ENCODE measurements at places on chromosomes 4 and X. TPM values are rescaled to one million over a fixed set of nuclear protein-coding genes. Genes with fewer than 3 reads are reported as not detected.

- no peak for DNase-seq
Measured at GRCh38 chr4:99852199-99852749, 35.6 kb downstream of the DAPP1 start.

DNA sequence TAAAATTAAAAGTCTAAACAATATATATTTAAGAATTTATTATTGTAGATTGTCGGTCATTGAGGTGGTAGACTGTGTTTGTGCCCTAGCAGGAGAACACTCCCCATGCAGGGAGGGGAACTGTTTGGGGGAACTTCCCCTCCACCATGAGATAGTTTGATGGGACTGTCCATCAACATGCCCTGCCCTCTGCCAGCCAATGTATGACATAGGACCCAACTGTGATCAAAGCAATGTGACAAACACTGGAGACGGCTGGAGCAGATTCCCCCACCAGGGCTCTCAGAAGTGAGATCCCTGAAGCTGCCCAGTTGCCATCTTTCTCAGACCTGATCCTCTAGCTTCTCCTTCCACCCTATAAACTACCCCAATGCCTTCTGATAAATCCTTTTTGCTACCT lies 44.9 kb downstream of the SH3KBP1 start:
- DNase-seq, result no peak

The SPANXB1 gene
- not detected for total RNA-seq

GRCh38 chr4:165610679-165611437 lies 232.1 kb downstream of the CPE start:
- DNase-seq, result no peak

The TMSB15B gene
- total RNA-seq, result 2.0 TPM

DNA sequence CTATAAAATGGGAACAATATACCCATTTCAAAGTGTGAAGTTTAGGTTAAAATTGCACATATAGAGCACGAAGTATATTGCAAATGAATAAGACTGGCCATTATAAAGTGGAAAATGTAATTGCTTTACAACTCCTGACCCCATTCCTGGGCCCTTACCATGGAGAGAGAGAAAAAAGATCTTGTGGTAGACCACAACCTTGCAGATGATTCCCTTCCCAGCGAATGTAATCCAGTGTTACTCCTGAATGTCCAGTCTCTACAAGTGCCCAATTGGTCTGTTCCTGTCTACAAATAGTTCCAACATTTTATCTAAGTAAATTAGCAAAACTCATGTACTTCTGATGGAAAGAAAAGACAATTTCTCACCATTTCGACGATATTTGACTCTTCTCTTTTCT lies 184.1 kb upstream of the LNX1 start:
- no peak for DNase-seq

- no peak for DNase-seq
Measured at GRCh38 chr4:2570551-2571222, 34.2 kb downstream of the FAM193A start.

The PRKG2 gene
- total RNA-seq, result 1.4 TPM

DNA sequence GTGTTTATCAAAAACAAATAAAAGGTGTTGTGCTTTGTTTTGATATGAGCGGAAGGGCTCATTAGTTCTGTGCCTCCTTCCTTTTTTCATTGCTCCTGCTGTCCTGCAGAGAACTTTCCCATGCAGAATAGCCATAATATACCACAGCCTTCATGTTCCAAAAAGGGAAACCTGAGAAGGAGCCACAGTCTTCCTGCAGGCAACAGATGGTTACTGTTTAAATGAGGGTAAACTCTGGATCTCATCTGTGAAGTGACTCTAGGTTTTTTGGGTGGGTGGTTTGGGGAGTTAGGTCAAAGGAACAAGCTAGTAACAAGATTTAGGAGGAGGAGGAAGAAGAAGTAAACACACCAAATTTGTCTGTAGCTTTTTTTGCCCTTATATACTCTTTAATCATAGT lies 131.8 kb downstream of the BMPR1B start:
- DNase-seq, result no peak

The SPIN4 gene
- 4.2 TPM for total RNA-seq

The TMPRSS11F gene
- not detected for total RNA-seq

- peak; percentile 68 for DNase-seq
Measured at GRCh38 chr4:93199492-93199891, 629.1 kb upstream of the ATOH1 start.

- DNase-seq, result no peak
Measured at GRCh38 chr4:38896940-38897339, 29.3 kb downstream of the FAM114A1 start.

DNA sequence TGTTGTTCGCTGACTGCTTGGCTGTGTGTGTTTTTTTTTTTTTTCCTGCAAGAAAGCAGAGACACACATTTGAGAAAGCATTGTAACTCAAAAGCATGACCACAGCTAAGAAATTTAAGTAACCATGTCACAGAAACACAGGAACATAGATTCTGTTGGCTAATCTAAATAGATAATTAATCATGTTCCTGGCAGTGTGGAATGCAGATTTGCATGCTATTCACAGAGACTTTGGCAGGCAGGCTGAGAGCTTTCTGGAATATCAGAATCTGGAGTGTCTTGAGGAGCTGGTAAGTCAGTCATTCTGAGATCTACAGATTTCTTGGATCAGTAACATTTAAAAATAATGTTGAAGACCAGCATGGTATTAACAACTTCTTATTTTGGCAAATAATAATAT lies 33.2 kb upstream of the SMS start:
- DNase-seq, result peak; percentile 72

DNA sequence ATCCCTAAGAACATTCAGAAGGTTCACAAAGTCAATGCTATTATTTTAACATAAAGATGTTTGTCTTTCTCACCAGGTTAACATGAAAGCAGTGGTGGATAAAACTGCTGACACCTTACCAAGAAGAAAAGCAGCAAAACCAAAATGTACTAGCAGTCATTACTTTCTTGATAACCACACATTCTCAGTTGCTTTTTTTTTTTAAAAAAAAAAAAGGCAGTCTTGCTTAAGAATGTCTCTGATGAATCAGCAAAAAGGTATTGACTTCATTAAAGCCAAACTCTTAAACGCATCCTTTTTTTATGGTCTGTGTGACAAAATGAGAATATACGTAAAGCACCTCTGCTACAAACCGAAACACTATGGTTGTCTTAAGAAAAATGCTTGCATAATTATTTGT lies 31.9 kb downstream of the CDKL2 start:
- DNase-seq, result no peak

DNA sequence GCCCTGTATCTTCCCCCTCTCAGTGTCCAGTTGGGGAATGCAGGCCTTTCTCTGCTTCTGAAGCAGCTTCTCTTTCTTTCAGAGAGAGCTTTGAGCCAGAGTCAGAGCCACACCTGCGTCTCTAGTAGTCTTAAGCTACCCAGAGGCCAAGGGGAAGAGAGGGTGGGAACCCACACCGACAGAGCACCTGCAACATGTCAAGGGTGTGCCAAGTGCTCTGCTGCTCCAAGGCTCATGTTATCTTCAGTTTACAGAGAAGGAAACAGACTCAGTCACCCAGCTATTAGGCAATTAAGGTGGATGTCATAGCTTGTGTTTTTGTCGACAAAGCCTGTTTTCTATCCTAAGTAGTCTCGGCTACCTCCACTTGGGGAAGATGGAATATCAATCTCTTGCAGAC lies 22.7 kb upstream of the RNF212 start:
- DNase-seq, result no peak

The GUCY1B1 gene
- total RNA-seq, result 24.7 TPM

DNA sequence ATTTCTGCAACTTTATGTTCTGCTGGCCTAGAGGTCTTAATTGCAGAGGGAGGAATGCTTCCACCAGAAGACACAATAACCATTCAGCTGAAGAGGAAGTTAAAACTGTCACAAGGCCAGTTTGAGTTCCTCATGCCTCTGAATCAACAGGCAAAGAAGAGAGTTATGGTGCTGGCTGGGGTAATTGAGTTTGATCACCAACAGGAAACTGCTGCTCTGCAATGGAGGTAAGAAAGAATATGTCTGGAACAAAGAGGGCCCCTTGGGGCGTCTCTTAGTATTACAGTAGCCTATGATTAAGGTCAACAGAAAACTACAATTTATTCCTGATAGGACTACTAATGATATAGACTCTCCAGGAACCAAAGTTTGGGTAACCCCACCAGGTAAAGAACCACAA lies 744.0 kb downstream of the FSTL5 start:
- DNase-seq, result no peak

The C4orf54 gene
- total RNA-seq, result 0.19 TPM

DNA sequence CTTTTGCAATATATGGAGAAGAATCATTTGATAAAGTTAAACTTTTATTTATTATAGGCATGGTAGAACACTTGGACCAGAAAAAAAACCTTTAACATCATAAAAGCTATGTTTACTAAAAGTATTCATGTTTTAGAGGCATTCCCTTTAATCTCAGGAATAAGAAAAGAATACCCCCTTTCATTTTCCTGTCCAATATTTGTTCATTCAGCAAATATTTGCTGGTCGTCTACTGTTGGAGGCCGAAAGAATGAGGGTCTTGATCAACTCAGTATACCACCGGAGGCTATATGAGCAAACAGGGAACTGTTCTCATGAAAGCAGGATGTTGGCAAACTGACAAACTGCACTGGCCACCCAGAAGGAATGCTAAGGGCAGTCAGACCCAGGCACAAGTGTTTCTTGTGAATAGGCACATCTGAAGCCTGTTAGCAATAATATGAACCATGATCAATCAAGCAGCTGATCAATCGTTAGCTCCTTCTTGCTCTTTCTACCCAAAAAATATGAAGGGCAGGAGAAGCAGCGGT lies 480.8 kb upstream of the FAT1 start:
- DNase-seq, result no peak

The ADH1C gene
- 9.3 TPM for total RNA-seq

The GPR78 gene
- not detected for total RNA-seq

DNA sequence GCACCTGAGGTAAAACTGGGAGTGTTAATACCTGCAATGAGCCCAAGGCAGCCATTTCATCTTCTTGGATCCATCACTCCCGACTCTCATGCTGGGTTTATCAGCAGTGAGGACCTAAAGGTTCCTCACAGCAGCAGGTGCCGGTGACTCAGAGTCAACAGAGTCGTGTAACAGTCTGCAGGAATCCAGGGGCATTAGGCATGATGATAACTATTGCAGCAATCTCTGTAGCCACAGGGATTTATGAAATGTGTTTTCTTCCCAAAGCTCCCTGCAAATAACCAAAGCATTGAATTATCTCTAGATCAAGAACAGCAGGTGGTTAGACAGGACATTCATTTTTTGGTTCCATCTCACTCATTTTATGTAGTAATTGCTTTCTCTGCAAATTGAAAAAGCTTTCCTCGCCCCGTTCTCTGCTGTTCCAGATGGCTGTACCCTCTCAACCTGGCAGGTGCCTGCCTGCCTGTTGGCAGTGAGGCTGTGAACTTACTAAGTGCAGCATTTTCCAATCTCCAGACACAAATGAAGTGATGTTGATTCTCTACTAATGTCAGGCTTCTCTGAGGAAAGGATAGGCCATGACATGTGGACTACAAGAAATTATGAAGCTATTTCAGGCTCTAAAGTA lies 48.1 kb upstream of the TSPAN7 start:
- no peak for DNase-seq

DNA sequence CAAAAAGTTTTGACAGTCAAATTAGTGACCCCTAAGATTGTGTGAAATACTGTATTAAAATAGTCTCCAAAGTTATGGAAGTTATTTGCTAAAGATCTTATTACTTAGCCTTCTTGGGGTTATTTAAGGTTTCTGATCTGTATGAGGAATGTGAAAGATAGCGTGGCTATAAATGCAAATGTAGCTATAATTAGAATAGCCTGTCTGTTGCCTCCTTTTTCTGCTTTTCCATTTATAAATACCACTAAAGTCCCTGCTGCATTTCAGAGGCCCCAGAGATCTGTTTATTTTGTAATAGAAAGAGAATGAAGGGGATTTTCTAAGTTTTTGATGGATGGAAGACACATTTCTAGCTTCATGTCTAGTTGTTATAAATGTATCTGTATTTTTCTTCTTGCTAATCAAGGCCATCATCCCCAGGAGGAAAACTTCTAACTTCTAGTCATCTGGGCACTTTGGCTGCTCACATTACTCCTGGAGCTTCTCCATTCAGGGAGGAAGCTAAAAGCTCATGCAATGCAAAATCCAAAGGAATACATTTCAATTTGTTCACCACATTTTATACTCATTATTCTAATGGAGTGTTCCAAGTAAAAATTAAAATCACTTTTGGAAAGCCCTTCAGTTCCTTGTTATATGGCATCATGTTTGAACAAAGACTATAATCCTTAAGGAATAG lies 73.9 kb downstream of the INTS12 start:
- no peak for DNase-seq

DNA sequence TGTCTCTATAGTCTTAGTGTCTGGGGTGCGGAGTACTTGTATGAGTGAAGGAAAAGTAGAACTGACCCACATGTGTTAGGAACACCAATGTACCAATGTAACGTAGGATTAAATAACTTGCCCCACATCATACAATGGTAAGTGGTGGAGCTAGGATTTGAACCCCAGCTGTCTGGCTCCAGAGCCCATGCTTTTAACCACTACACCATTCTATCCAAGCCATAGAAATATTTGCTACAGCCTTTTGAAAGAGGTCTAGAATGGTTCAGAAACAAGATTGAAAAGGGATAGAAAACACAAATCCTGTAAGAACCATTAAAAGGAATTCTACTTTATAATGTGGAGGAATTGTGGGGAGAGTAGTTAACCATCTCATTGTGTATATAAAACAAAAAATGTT lies 169.9 kb upstream of the ATP6AP2 start:
- DNase-seq, result no peak

GRCh38 chr4:143524211-143524610 lies 10.7 kb downstream of the SMARCA5 start:
- no peak for DNase-seq

DNA sequence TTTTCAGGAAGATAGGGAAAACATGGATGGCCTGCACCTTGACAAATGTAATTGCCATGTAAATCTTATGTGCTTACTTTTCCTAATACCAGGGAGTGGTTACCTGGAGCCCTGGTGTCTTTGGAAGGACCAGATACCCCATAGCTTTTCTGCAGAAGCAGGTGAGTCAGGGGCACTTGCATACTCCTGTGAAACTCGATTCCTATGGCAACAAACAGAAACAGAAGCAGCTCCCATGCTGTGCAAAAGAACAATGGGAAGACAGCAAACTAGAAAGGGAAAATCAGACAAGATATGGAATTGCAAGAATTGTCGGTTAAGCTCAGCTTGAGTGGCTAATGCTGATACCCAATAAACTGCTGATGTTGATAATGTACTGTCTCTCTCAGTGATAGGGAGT lies 117.4 kb upstream of the AFF2 start:
- DNase-seq, result no peak

DNA sequence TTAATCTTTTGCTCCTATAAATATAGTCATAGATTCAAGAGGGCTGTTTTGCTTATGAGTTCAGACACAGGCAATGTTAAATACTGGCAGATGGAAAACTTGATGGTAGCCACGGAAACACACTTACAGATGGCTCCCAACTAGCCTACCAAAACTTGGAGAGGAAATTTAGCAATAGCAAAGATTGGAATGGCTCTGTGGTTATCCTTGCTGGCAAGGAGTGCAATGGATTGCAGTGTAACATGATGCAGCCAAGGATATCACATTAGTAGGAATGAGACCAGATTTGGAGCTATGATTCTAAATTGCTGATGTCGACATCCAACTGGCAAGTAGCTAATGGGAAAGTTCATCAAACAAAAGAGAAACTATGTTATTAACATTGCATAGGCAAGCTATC lies 791.0 kb upstream of the DIAPH2 start:
- no peak for DNase-seq

GRCh38 chr4:84965553-84966381 lies 723 bp downstream of the WDFY3 start:
- peak; percentile 85 for DNase-seq
